Stimulated activated CD8-positive, alpha-beta memory T cell treated with anti-CD3 and anti-CD28 coated beads, Interleukin-12 subunit alpha, Interleukin-12 subunit beta, amount 100 ng/mL, for 1 hour (primary cell): ENCODE measurements at places on chromosomes 5 and 9.

GRCh38 chr5:97906135-97906534 lies 723.1 kb upstream of the RIOK2 start:
- DNase-seq = no peak

DNA sequence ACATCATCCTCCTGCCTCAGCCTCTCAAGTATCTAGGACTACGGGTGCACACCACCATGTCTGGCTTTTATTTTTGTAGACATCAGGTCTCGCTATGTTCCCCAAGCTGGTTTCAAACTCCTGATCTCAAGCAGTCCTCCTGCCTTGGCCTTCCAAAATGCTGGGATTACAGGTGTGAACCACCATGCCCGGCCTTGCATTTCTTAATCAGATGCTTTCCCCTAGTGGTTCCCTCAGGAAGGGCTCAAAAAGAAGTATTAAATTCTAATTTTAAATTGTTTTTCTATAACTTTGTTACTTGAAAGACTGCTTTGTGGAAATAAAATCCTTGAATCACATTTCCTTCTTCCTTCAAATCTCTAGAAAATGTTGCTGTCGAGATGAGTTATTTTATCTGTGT lies 79.5 kb upstream of the ROR2 start:
- no peak for DNase-seq

DNA sequence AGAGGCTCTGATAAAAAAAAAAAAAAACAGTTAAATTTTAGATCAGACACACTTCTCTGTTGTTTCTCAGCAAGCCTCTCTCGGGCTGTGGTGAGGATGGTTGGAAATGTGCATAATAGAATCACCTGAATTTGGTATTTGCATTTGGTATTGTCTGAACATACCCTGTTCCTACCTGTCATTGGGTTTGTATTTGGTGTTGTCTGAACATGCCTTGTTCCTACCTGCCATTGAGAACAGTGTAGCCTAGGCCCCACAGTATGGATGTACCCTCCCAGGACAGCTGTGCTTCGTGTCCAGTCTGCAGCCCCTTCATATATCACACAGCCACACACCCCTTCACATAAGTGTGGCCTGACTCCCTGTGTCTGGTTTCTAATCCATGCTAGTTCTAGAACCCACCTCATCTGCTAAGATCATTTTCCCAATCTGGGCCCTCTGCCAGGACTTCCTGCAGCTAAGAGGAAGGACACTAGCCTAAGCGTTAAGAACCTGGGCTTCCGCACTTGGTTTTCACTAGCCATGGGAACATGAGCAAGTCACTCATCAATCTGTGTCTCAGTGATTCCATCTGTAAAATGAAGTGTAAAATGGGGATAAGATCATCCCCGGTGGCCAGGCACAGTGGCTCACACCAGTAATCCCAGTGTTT lies 49.2 kb downstream of the ITGA2 start:
- no peak for DNase-seq

DNA sequence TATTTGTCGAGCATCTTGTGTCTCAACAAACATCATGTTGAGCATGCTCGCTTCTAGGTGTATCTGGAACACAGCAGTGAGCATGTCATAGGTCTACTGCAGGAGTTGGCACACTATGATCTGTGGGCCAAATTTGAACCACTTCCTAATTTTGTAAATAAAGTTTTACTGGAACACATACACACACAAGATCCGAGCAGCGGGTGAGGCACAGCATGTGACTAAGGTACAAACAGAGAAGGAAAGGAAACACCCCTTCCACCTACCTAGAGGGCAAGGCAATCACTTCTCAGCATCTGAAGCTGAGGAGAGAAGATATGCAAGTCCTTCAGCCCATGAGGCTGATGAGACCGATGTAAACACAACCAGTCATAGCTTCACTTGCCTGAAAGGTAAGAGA lies 200.4 kb downstream of the MED10 start:
- no peak for DNase-seq

GRCh38 chr9:28542928-28543327 lies 969.6 kb upstream of the C9orf72 start:
- DNase-seq = no peak

- DNase-seq = no peak
These were observed 3.6 kb downstream of the IARS1 start for GRCh38 chr9:92289708-92290390.

DNA sequence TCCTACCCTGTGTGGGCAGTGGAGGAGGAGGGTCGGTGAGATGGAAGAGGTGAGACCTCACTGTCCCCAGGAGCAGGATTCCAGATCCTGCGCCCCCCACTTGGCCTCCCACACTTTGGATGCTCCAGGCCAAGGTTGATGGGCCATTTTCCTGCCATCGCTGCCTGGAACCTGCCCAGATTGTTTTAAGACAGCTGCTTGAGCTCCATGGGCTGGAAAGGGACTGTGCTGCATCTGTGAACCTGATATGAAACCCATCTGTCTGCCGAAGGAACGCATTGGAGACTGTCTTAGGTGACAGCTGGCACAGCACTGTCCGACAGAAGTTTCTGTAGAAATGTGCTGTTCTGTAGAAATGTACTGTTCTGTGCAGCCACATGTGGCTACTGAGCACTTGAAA lies 72.7 kb upstream of the SLC25A48 start:
- no peak for DNase-seq

- DNase-seq = no peak
These were observed 142.1 kb downstream of the EPB41L4A start for GRCh38 chr5:112276991-112277390.

DNA sequence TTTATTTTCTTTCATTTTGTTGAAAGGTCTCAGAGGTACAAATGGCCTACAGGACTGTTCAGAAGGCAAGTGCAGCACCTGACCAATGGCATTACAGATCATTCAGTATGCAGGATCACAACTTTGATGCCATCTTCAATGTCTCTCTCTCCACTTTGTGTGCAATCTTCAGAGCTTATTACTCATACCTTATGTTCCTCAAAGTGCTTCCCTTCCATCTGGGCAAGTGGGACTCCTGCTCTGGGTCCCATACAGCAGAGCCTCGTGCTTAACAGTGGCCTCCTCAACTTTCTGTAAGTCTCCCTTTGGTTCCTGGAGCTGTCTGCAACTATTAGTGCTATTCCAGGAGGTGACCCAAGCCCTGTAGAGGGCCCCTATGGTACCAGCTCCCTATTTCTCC lies 358.4 kb upstream of the RPS23 start:
- DNase-seq = no peak

DNA sequence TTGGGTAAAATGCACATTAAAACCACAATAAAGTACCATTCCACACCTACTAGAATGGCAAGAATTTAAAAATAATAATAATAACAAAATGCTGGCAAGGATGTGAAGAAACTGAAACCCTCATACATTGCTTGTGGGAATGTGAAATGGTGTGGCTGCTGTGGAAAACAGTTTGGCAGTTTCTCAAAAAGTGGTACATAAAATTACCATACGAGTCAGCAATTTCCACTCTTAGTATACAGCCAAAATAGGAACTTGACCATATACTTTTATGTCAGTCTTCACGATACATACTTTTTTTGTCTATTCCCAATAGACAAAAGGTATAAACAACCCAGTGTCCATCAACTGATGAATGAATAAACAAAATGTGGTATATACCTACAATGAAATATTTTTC lies 15.6 kb downstream of the FKBP15 start:
- DNase-seq = no peak

DNA sequence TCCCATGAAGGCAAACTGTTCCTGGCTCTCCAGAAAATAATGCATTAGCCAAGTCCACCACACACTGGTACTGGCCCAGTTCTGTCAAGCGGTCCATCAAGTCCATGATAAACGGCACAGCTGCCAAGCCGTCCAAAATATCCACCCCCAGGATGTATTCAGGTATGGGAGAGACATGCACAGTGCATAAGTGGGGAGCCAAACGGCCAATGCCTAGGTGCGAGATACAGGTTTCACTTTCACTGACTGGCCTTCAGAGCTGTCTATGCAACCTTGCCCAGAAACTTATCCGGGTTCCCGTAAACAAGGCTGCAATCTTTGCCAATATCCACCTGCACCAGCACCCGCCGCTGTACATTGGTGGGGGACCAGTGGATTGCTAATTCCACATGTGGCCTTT lies 795.8 kb downstream of the EFNA5 start:
- DNase-seq = no peak

GRCh38 chr5:54224103-54224826 lies 86.1 kb downstream of the ARL15 start:
- DNase-seq = no peak

DNA sequence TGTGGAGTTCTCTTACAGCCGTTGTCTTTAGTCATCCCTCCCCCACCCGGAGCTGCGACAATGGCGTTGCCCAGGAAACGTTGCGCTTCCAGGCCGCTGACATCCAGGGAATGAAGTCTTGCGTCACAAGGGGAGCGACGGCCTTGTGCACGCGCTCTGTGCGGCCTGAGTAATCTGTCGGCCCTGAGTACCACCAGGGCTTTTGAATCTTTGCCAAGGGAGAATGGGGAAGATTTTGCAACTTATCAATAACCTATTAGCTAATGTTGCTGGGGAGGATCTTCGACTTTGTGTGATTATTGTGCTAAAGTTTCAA lies at the start of gene SOX30:
Gene SOX30, minus strand, starts transcription at position 62 of the 316 bp plus-strand sequence. CDS start 360 bp downstream, outside the sequence.
- no peak for DNase-seq

DNA sequence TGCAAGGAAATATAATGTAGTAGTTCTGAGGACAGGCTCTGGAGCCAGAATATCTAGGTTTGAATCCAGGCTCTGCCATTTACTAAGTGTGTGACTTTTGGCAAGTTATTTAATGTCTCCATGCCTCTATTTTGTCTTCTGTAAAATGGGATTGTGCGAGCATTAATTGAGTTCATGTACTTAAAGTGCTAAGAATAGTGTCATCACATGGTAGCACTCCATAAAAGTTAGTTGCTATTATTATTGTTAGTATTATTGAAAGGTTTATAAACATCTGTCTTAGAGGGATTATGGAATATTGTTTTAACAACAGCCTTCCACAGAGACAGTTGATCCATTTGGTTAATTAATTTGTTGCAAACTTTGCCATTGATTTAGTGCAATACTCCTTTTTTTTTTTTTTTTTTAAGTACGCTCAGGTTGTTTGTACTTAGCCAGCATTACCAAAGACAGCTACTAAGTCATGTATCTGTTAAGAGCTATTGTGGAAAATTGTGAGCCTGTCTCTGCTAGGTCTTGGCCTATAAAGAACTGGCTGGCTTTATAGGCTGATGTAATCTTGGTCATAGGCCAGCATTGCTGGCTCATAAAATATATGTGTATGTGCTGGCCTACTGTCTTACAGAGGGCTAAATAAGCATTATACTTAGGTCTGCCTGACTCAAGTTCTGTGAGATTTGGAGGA lies 174.7 kb downstream of the WDR70 start:
- DNase-seq = no peak

- DNase-seq = no peak
These were observed 23.0 kb upstream of the C9 start for GRCh38 chr5:39387293-39387692.

- DNase-seq = no peak
These were observed 174.6 kb downstream of the RFK start for GRCh38 chr9:76219560-76220151.

GRCh38 chr9:133821601-133822429 lies 83.7 kb upstream of the SARDH start:
- DNase-seq = no peak

DNA sequence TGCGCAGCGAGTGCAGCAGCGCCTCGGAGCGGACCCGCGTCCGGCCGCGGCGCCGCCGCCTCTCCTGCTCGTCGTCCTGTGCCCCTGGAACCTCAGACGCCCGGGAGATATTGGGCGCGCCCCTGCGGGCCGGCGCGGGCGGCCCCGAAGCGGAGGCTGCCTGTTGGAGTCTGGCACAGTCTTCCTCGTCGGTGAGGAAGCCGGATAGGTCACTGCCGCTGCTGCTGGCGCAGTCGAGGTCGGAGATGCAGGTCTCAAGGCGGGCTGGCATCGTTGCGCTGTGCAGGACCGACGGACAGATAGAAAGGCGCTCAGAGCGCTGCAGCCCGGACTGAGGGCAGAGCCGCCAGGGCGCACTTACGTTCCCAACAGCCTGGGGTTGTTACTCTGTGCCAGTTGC lies 344 bp downstream of the NEUROG1 start:
- no peak for DNase-seq

DNA sequence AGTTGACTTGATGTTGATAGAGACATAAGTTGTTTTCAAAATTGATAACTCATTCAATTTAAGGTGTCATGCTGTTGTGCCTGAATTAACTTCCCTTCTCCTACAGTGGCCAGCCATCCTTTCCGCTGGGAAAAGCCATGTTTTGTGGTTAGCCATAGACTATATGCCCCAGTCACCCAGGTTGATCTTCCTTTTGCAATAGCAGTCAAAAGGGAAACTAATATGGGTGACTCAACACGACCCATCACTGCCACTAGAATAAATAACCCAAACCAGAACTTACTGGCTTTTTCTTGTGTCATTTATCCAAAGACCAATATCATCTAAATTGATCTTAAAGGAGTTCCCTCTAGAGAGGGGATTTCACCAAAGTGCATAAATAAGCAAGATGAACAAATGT lies 87.4 kb downstream of the PTCD2 start:
- no peak for DNase-seq

DNA sequence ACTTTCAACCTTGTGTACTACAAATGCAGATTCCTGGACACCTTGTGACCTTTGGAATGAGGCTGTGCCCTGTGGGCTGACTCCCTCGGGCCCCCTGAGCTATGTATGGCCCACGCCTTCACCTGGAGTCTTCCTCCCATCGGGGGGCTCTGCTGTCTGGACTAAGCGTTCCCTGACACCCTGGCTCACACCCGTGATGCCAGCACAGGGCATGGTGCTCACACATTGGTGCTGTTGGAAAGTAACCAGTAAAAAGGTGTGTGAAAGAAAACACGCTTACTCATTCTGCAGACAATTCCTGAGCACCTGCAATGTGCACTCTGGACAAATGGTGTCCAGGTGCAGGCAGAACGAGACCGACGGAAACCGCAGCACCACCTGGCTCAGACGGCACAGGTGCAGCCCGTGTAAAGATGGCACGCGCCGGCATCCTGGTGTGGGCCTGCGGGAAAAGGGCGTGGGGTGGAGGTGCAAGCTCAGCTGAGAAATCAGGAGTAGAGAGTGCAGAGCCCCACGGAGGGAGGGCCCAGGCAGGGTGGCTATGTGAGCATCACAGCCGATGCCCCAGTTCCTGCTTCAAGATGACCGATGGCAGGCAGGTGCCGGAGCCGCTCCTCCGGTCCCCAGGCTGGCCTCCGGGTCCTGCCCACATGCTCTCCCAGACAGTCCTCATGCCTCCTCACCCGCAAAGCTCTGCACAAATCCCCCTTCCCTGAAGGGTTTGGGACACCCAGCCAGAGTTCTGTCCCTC lies 11.0 kb downstream of the LPCAT1 start:
- no peak for DNase-seq

- no peak for DNase-seq
These were observed 100.6 kb upstream of the NREP start for GRCh38 chr5:111857623-111858022.

- no peak for DNase-seq
These were observed 207.0 kb upstream of the PANK3 start for GRCh38 chr5:168786147-168786546.
